ENCODE measurements at places on chromosomes 4 and X.

DNA sequence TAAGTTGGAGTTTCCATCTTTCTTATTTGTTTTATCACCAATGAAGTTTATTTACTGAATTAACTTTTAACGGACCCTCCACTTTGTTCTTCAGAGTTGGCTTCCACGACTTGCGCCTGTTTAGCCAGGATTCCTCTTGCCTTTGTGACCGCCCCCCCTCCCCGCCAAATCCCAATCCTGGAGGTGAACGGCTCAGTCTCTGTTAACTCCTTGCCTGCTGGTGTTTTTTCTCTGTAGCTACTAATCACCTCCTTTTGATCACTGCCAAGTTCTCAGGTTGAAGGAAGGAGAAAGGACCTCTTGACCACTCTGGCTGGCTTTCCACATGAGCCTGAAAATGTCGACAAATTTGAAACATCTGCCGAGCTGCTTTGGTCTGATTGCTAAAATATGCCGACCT lies 46.8 kb upstream of the BCOR start:
- no peak for DNase-seq

DNA sequence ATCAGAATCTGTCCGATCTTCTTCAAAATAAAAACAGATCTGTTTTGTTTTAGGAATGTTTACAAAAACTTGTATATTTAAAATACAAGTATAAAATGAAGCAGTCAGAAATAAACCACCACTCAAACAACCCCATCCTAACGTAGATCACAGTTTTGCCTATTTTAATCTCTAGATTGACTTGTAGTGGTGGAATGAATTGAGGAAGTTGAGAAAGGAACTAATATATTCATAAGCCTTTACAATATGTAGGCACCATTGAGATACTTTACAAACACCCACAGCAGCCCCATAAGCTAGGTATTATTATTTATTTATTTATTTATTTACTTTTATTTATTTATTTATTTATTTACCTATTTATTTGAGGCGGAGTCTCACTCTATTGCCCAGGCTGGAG lies 52.3 kb upstream of the KLF3 start:
- no peak for DNase-seq

- DNase-seq = no peak
Measured at GRCh38 chrX:41019041-41019392, 66.2 kb upstream of the USP9X start.

DNA sequence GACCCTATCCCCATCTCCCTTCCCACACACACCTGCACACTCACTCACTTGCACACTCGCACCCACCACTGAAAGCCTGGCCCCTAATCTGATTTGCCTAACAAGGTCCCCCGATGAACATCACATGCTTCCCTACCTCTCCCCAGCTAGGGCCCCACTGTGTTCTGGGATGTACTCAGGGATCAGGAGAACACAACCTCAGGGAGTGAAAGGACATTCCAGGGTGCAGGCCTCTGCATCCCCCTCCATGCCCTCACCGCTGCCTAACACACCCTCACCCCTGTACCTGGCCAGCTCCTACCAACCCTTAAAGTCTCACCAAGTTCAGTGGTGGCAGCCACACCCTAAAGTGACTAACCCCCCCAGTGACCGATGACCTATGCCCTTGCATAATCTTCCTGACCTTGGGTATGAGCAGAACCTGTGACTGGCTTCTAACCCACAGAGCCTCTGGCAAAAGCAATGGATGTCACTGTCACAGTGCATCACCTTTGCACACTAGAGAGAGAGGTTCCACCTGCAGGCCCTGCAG lies 2.4 kb upstream of the AFAP1 start:
- no peak for DNase-seq

DNA sequence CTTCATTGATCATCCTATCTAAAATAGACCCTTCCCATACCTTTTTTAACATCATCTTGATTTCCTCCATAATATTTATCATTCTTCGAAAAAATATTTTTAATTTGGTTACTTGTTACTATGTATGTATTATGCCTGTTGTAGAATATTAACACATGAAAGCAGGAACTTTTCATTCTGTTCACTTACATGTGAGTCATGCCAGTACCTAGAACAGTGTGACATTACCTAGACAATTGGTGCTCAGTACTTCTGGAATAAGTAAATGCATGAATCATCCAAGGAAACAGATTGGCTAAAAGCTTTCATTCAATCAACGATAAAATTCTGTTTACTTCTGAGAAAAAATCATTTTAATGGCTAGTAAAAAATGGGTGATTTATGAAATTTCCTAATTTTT lies 76.4 kb downstream of the CXXC4 start:
- DNase-seq = no peak
